ENCODE measurements at places on chromosomes 6 and 20. TPM values are rescaled to one million over a fixed set of nuclear protein-coding genes. Genes with fewer than 3 reads are reported as not detected.

DNA sequence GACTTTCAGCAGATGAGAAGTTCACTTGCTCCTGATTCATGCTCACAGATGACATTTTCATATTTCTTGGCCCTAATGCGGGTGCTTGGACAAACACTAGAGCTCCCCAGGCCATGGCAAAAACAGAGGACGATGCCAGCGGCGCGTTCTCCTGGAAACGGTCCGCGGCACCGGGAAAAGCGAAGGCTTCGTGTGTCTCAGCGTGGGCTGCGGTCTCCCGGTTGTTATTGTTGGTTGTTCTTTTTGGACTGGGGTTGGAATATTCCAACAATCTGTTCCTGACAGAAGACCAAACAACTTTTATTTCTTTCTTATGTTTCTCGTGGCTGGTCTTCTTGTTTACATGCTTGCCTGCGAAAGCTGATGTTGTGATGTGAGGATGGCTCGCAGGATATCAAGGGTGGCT, 46.8 kb upstream of the NEDD9 start:
- no peak for DNase-seq

- no peak for DNase-seq
Measured at GRCh38 chr20:41027872-41028358, 707 bp upstream of the TOP1 start.

DNA sequence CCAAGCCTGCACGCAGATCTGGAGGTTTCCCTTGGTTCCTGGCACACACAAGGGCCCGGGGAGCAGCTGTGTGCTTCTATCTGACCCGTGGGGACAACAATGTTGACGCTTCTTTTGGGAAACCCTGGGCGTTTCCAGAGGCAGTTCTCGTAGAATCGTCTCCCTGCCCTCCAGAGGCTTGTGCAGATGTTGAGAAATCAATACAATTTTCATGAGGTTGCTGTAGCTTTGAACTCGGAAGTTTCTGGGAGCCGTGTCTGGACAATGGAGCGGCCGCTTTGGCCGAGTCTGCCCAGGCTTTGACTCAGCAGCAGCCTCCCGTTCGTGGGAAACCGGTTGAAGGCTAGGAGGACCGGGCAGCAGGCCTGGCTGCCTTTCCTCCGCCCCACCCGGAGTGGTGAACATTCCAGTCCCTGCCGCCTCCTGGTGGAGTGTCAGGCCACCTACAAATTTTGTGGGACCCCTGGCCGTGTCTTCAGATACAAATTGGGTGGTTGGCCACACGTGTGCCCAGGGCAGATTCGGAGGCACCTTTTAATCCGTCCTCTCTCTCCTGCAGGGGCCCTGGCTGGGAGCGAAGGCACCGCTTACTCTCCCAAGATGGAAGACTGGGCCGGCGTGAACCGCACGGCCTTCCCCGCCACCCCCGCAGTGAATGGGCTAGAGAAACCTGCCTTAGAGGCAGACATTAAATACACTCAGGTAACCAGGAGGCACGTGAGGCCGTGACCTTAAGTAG, 2.7 kb downstream of the PAX1 start:
- DNase-seq, result no peak

- DNase-seq, result no peak
Measured at GRCh38 chr6:32353348-32353747, 18.4 kb downstream of the TSBP1 start.

- DNase-seq, result no peak
Measured at GRCh38 chr6:97705568-97705967, 422.6 kb upstream of the MMS22L start.

DNA sequence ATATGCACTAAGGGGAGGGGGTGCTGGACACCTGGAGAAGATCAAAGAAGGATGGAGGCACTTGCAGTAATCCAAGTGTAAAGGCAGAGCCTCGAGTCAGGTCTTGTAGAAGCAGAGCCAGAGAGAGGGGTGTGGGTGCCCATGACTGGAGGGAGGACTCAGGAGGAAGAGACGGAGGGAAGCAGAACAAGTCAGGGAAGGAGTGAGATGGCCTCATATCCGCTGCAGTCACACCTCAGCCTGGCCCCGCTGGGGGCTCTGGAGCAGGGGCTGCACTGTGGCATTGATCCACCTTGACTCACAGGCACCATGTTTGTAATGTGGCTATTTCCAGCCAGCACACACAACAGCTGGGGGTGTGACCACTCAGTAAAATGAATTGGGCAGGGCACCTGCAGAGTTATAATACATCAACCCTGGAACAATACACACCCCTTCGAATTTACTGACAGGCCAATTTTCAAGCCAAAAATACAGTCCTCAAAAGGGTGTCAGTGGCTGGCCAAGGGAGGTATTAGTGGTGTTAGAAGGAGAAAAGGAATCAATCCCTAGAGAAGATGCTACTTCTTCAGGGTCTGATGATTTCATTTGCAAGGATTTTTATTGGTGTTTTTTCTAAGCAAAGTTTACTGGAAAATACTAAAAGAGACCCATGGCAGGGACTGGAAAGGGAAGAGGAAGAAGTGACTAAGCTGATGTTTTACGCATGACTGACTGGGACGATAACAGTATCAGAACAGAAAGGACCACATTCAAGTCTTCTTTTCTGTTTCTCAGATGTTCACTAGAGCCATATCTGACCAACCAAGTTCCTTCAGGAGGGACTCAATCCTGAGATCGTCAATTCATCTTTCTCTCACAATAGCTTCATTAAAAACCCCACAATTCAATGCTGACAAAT, 18.9 kb upstream of the NXT1 start:
- peak; percentile 82 for DNase-seq

GRCh38 chr6:89321131-89321970, 6.3 kb upstream of the GABRR2 start:
- no peak for DNase-seq

SCRT2 gene
- polyA plus RNA-seq, result not detected

CEP250 gene
- 3.2 TPM for polyA plus RNA-seq

SIRPD gene
- polyA plus RNA-seq, result not detected

THEMIS gene
- polyA plus RNA-seq, result not detected

ENTPD6 gene
- polyA plus RNA-seq, result 86.3 TPM

KIFC1 gene
- polyA plus RNA-seq, result 39.3 TPM

COL9A3 gene
- polyA plus RNA-seq, result 0.19 TPM

PRDM13 gene
- not detected for polyA plus RNA-seq

TRAPPC3L gene
- not detected for polyA plus RNA-seq

Data from endothelial cell of umbilical vein (primary cell).